ENCODE measurements at places on chromosomes 5 and 9.

- DNase-seq: no peak
These were observed 165.8 kb downstream of the GADD45G start for GRCh38 chr9:89770531-89771174.

DNA sequence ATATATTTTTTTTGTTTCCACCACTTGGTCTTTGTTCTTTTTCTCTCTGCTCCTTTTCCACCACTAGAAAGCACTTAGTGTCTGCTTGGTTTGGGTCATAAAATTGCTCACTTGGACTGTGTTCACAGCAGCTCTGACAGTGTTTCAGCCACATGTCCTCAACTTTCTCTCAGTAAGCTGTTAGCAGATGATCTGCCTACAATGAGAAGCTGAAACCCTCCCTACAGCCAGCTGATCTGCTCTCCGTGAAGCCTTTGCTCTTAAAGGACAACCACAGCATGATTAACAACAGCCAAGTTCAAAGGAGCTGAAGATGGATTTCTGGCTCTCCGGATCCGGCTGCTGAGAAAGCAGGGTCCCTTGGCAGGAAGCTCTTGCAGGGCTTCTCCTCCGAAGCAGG is 31.6 kb downstream of the PRLR start:
- DNase-seq: no peak

DNA sequence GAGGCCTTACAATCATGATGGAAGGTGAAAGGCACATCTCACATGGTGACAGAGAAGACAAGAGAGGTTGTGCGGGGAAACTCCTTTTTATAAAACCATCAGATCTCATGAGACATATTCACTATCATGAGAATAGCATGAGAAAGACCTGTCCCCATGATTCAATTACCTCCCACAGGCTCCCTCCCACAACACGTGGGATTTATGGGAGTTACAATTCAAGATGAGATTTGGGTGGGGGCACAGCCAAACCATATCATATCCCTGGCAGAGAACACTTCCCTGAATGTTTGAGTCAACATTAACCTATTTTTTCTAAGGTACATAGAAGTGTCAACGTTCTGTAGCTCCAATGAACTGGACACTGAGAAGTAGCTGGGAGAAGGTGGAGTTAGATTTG is 280.9 kb downstream of the NFIB start:
- DNase-seq: no peak

DNA sequence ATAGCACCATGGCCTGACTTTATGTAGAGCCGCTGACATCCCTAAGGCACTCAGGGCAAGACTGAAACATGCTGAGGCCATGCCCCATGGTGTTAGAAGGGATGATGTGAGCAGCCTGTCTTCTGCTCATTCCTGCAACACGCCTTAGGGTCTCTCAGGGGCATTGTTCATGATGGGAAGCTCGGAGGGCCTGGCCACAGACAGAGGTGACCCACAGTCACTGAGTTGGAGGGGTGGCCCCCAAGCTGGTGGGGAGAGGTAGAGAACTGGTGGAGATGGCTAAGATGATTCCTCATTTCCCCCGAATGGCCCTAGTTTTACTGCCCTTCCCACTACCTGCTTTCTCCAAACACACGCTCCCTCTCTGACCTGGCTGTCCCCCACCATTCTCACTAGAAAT is 135.2 kb downstream of the BARX1 start:
- no peak for DNase-seq
